NCI-H1092 (cell line): ENCODE measurements at places on chromosomes 7 and 10.

- DNase-seq: no peak
These were observed 71.8 kb upstream of the MALRD1 start for GRCh38 chr10:18976696-18977251.

DNA sequence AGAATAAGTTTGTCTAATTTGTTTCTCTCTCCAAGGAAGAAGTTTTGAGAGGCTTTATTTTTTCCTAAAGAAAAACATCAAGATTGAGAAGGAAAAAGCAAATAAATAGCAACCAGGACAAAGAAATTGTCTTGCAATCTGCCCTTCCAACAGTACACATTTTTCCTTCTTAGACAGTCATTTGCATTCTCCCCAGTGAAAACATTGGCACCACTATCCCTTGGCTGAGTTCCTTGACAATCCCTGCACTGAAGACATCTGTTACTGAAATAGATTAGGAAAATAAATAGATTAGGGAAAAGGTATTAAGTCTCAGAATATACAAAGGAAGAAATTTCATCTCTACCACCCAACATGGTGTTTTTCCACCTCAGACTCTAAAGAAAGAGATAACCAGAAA, 12.2 kb upstream of the TMEM243 start:
- peak; percentile 14 for DNase-seq

DNA sequence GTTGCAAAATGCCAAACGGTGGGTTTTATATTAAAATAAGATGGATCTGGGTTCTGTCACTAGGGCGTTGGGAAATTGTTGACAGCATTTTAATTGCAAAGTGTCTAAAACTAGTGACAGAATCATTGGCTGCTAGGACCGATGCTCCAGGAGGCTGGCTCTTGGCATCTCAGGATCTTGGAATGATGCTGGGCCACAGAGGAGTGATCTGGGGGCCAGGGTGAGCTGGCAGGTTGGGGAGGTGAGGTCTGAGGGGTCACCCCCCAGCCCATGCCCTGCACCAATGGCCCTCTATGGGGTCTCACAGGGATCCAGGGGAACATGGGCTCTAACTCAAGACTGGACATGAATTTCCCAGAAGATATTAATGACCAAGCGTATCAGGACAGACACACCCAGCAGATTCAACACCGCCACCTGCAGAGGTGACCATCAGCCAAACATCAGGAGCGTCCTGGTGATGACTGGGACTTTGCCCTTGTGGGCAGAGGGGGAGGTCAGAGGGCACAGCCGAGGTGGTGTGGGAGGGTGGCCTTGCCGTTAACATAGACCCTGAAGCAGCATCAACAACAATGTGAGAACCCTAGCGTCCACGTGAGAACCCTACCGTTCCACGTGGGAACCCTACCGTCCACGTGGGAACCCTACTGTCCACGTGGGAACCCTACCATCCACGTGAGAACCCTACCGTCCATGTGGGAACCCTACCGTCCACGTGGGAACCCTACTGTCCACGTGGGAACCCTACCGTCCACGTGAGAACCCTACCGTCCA, 89.0 kb upstream of the PPP2R2D start:
- no peak for DNase-seq

DNA sequence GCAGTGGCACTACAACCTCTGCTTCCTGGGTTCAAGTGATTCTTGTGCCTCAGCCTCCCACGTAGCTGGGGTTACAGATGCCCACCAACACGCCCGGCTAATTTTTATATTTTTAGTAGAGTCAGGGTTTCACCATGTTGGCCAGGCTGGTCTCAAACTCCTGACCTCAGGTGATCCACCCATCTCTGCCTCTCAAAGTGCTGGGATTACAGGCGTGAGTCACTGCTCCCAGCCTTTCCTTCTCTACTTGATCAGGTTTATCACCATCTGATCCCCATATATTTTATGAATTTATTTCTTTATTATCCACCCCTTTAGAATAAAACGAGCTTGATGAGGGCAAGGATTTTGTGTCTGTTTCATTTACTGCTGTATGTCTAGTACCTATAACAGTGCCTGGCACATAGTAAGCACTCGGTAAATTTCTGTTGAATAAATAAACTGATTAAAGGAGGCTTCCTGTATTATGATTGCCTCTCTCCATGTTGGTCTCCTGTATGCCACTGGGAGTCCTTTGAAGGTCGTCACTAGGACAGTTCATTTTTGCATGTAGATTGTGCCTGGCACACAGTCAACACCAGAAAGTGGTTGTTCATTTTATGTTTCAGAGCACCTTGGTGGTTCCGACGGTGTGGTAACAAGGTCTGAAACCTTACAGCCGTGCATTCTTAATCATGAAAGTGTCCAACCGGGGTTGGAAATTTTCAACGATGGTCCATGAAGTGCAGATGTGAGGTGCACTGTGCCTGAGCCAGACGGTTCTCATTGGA, 9.6 kb upstream of the EIF3A start:
- no peak for DNase-seq
